Activated T-cell treated with anti-CD3 and anti-CD28 coated beads, Interleukin-2, amount 50 U/mL, for 72 hours (primary cell): ENCODE measurements at places on chromosomes 1 and 21. TPM values are rescaled to one million over a fixed set of nuclear protein-coding genes. Genes with fewer than 3 reads are reported as not detected.

The NEGR1 gene
- total RNA-seq = 0.24 TPM

DNA sequence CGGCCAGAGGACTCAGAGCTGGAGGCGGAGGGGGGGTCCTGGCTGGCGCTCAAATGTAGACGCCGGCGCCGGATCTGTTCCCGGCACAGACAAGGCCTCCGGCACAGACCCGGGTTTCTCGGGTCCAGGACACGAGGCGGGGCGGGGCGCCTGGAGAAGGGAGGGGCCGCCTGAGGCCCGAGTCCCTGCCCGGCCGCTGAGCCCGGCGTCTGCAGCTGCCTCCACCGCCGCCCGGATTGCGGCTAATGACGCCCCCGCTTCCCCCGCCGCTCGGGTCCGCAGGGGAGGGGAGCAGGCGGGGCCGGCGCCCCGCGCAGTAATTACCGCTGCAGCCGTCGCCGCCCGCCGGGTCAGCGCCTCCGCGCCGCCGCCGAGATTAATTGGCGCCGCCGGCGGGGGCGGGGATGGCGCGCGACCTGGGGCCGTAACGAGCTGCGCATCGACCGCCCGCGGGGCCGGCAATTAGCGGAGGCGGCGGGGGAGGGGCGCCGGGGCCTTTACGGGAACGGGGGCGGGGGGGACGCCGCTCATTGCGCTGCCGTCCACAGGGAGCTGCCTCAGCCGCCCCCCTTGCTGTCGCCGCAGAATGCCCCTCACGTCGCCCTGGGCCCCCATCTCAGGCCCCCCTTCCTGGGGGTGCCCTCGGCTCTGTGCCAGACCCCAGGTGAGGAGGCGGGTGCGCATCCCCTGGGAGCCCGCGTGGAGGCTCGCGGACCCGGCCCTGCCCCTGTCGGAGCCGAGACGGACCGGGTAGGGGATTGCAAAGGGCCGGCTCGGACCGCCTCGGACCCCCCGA is 17.3 kb downstream of the NOC2L start:
- H3K4me3 ChIP-seq = peak overlapping the region; percentile 77
- H3K27me3 ChIP-seq = peaks cover 18% of the 10 kb centered on the region
- peak; percentile 42 for DNase-seq
- peaks cover 5% of the 10 kb centered on the region for H3K4me1 ChIP-seq
- H3K27ac ChIP-seq = no peak overlapping the region

The OR10J1 gene
- total RNA-seq = not detected

The CRYAA gene
- total RNA-seq = not detected
